ENCODE measurements at places on chromosomes 4 and X.

DNA sequence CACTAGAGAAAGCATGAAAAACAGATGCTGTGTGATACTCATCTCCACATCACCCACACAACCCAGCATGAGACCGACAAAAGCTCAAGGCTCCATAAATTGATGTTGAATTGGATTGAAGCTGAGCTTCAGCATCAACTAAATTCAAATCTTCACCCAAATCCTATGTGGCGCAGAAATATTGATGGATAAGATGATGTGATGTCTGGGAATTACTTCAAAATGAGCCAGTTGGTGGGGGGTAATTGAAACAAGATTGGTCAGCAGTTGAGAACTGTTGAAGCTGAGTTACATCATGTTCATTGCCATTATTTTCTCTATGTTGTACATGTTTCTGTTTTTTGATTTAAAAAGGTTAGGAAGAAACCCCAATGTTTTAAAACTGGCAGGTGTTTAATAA is 166.5 kb upstream of the STS start:
- no peak for DNase-seq

DNA sequence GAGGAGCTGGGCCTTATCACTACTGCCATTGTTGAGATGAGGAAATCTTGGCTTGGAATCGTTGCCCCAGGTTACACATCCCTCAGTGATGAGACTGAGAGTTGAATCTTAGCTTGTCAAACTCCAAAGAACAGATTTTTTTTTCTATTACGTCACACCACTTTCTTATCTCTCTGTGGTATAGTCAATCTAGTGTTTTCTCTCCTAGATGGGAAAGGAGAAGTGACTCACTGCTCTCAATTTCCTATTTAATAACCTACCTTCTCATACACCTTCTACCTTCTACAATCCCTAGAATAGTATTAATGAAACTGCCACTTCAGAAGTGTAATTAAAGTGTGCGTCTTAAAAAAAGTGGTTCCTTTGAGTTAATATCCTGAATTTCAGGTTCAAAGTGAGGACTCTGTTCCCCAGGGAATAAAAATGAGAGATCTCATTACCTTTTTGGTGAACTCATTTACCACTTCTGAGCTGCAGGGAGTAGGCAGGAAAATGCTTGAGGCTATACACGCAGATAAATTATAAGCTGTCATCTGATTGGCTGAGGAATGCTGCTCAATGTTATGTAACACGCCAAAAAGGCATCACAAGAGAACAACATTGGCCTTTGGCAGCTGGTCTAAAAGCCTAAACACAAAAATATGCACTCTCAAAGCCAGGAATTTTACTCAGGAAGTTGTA is 59.3 kb downstream of the MAD2L1 start:
- no peak for DNase-seq

DNA sequence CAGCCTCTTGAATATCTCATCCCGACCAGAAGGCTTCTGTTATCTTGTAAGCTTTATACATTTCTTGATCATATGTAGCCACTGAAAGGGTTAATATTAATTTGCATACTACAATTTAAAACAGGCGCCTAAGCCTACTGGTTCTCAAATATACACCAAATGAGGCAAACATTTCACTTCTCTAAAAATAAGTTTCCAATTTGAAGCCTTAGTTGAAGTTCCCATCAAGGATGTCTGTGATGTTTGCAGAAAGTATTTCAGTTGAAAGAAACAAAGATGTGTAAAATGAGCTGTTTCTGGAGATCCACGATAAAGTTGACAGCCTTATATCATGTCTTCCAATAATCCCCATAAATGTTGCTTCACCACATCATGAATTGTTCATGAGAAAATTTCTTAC is 70.6 kb downstream of the KIT start:
- no peak for DNase-seq

DNA sequence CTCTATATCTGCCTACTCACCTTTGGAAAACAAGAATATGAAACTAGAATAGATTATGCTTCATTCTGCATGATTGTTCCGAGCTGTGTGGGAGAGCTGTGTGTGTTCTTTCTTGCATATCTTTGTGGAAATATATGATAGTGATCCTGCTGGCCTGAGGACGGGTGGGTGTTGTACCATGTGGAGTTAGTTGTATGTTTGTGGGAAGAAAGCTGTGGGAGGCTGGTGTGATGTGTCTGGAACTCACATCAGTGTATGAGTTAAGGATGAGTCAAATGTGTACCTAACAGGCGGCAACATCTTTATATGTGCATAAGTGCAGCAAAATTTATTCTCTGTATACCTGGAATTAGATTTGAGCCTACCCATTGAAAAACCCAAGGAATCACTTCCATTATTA is 208.1 kb upstream of the ADGRL3 start:
- no peak for DNase-seq

GRCh38 chr4:140720387-140721304 is 35.5 kb downstream of the TBC1D9 start:
- DNase-seq = no peak

- no peak for DNase-seq
Measured at GRCh38 chr4:98935633-98936032, 6.7 kb upstream of the EIF4E start.

GRCh38 chr4:112881842-112882241 is 167.6 kb upstream of the ANK2 start:
- no peak for DNase-seq

- DNase-seq = no peak
Measured at GRCh38 chrX:28398342-28398741, 188.9 kb upstream of the IL1RAPL1 start.

GRCh38 chr4:154589296-154590197 is 995 bp downstream of the FGA start:
- no peak for DNase-seq

GRCh38 chr4:8780086-8780485 is 91.6 kb downstream of the HMX1 start:
- DNase-seq = no peak

- DNase-seq = no peak
Measured at GRCh38 chr4:56730097-56730496, 49.0 kb upstream of the HOPX start.

DNA sequence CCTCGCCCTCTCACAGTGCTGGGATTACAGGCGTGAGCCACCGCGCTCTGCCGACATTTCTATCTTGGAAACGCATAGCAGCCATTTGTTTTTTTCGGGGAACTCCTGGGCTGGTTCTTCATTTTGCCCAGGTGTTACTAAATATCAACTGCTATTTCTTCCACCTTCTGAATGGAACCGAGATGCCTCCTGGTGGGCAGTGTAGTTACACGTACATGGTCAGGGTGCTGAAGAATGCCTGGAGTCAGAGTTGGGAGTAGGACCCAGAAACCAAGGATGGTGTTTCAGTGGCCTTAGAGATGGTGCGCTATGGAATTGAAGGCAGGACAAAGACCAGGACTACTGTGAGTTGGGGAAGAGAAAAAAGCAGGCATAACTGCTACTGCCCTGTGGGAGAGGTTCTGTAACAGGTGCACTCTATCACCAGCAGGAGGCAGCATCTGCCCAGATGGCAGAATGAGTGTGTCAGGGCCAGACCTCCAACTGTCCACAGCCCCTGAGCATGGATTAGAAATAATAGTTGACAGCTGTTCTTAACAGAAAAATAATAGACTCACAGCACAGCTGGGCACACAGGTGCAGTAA is 81.7 kb downstream of the ZC4H2 start:
- peak; percentile 14 for DNase-seq

DNA sequence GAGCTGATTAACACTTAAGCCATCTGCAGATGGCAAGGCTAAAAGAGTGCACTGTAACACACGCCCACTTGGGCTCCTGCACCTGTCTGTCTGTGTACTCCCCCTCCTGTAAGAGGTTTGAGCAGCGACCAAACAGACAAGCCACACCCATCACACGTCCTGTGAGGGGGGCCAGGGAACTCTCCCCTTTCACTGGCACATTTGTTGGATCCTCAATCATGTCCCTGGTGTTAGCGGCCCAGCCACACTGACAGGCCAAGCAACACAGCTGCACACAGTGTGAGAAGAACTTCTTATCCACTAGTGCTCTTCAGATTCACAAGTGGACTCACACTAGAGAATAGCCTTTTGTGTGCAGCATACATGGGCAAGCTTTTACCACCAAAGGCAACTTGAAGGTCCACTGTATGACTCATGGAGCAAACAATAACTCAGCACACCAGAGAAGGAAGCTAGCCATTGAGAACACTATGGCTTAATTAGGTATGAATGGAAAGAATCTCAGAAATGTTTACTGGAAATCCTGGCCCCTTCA is 29.1 kb upstream of the UTP14A start:
- no peak for DNase-seq

- no peak for DNase-seq
Measured at GRCh38 chrX:153477901-153478300, 7.5 kb upstream of the HAUS7 start.

DNA sequence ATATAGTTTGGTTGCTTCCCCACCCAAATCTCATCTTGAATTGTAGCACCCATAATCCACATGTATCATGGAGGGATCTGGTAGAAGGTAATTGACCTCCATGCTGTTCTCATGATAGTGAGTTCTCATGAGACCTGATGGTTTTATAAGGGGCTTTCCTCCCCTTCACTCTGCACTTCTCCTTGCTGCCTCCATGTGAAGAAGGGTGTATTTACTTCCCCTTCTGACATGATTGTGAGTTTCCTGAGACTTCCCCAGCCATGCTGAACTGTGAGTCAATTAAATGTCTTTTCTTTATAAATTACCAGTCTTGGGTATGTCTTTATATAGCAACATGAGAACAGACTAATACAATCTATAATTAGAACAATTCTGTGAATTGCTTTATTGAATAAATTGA is 11.9 kb upstream of the DCAF4L1 start:
- no peak for DNase-seq

- no peak for DNase-seq
Measured at GRCh38 chrX:100643956-100644860, at the start of gene SRPX2. SRPX2 (plus strand) TSS chrX:100644199; CDS start chrX:100646323, 2,124 bp downstream.

DNA sequence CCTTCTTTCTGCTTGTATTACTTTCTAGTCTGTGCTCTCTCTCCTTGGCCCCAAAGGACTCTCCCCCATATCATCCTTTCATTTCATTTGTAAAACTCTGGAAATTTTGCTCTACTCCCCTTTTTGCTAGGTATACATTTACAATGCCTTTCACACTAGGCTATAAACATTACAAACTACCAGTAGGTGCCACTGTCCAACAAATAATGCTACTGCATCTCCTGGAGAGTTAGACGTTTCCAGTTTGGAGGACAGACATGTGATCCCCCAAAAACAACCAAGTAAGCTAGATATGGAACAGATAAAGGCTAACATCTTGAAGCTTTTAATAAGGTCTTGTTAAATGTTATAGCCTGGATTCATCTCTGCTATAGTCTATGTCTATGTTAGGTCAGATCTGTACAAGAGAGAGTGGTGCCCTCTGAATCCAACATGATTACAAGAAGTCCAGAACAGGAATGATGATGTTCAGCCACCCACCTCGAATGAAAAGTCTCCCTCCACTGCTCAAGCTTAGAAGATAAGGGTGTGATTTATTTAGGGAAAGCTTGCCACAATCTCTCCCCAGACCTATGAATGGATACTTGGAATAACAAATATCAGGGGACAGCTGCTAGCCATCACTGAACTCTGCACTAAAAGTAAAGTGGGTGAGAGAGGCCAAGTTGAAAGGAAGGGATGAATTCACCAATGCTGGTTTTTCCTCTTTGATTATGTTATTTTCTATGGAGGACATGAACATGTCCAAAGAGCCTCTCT is 14.3 kb downstream of the CBR4 start:
- no peak for DNase-seq

DNA sequence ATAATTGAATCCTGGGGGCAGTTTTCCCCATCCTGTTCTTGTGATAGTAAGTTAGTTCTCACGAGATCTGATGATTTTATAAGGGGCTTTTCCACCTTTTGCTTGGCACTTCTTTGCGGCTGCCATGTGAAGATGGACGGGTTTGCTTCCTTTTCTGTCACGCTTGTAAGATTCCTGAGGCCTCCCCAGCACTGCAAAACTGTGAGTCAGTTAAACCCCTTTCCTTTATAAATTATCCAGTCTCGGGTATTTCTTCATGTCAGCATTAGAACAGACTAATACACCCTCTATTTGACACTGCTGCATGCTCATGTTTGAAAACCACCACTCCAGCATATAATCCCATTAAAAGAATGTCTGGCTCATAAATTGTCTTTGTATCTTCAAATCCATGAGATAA is 264.4 kb upstream of the ITM2A start:
- DNase-seq = no peak

GRCh38 chrX:4094926-4095325 is 381.5 kb upstream of the PRKX start:
- no peak for DNase-seq

DNA sequence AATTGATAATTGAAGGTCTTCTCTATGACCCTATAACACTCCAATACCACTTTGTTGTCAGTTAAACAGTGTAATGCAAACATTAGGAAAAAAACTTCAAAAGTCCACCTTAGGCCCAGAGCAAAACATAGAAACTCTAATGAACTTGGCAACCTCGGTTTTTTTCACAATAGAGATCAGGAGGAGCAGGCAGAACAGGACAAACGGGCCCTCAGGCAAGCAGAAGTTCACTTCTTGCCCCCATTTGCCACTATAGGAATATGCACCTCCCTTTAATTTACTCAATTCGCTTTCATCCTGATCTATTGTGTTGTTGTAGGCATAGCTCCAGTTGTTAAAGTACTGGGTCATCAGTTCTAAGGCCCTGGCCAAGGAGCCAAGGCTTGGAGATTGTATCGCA is 18.2 kb downstream of the ACOX3 start:
- no peak for DNase-seq

GRCh38 chr4:148946271-148946670 is 504.1 kb upstream of the NR3C2 start:
- no peak for DNase-seq

DNA sequence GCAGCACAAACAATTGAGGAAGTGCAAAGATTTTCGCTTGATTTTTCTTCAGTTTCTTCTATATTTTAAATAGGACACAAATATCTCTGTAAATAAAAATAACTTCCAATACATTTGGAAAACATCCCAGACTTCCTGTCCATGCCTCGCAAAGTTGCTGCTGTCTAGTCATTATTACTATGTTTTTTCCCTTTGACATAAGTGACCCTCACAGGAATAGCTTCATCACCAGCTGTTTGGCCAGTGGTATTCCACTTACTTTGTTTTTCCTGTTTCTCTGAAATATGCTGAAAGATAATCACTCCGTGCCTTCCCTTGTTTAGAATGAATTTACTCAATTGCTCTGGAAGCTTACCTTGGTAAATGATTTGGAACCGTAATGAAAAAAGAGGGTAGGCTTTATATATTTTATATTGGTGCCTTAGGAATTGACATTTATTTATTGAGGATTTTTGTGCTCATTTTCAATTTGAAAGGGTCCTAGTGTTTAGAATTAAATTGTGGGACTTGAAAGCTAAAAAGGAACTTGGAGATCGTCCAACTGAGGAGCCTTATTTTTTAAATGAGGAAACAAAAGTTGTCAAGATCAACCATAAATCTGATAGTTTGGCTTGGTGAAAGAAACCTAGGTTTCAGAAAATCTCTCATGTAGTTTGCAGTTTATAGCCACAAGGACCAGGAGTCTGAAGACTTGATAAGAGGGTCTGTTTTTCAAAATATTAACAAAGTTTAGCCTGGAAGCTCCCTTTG is 65.6 kb downstream of the CDKL5 start:
- DNase-seq = no peak

Measured in progenitor cell of endocrine pancreas (in vitro differentiated cells).